ENCODE measurements at places on chromosomes 1 and 21.

DNA sequence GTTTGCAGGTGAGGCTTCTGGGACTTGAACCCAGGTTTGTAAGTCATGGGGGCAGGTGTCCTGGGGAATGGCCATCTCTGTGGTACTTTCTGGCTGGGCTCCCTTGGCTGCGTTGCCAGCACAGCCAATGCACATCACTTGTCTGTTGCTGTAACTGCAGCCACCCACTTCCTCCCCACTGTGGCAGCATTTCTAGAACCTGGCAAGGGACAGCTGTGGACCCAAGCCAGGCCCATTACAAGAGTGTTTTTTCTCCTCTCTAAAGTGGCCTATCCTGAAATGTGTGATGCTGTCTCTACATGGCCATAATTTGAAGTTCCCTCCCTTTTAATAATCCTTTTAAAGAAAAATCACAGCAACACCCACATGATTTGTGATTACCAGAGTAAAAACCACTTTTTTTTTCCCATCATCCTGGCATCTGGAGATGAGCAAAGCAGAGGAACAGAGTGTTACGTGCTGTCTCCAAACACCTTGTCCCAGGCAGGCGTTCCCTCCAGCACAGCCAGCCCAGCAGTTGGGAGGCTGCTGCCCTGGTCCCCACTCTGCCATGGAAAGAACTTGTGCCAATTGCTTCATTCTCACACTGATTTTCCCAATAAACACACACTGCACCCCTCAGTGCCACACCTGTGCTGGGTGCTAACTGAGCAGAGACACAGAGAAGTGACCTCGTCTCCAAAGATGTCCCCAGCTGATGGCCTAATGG, 360.6 kb upstream of the USP24 start:
- DNase-seq: no peak

GRCh38 chr1:17513131-17513530, 26.4 kb upstream of the ARHGEF10L start:
- DNase-seq: no peak

DNA sequence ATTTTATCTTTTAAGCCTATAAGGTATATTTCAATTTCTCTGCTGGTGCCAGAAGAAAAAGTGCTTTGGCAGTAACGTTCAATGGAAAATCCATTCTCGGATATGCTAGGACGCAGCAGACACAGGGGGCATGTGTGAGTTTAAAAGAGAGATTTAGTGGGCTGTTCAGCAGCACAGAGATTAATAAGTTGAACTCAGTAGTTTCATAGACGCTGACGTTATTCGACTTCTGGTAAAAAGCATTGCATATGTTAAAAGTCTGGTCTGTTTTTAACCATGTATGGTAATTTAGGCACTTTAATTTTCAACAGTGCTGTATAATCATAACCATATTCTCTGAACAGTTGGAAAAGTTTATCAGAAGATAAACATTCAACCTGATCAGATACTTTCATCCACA, 99.6 kb downstream of the ATP6V1G3 start:
- no peak for DNase-seq

- DNase-seq: no peak
Observed at GRCh38 chr1:197672347-197672746, 102.9 kb downstream of the DENND1B start.

- no peak for DNase-seq
Observed at GRCh38 chr1:9590945-9591668, 2.4 kb downstream of the TMEM201 start.

- no peak for DNase-seq
Observed at GRCh38 chr1:53416269-53416813, 42.9 kb upstream of the DMRTB1 start.

DNA sequence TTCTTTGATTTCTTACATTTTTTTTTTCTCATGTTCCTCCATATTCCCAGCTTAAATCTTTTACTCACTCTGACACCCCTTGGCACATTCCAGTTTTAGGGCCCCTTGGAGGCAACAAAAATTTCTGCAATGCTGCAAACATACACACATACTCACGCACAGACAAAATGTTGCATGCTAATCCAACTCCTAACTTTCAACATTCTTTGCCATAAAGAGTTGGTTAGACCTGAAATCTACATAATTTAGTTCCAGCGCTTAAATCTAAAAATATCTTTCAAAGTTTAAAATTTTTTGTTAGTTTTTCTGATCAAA, 103.9 kb downstream of the PTPN14 start:
- DNase-seq: peak; percentile 50

Measured in GM04503 (cell line).